H54 (cell line): ENCODE measurements at places on chromosomes 3 and 15.

DNA sequence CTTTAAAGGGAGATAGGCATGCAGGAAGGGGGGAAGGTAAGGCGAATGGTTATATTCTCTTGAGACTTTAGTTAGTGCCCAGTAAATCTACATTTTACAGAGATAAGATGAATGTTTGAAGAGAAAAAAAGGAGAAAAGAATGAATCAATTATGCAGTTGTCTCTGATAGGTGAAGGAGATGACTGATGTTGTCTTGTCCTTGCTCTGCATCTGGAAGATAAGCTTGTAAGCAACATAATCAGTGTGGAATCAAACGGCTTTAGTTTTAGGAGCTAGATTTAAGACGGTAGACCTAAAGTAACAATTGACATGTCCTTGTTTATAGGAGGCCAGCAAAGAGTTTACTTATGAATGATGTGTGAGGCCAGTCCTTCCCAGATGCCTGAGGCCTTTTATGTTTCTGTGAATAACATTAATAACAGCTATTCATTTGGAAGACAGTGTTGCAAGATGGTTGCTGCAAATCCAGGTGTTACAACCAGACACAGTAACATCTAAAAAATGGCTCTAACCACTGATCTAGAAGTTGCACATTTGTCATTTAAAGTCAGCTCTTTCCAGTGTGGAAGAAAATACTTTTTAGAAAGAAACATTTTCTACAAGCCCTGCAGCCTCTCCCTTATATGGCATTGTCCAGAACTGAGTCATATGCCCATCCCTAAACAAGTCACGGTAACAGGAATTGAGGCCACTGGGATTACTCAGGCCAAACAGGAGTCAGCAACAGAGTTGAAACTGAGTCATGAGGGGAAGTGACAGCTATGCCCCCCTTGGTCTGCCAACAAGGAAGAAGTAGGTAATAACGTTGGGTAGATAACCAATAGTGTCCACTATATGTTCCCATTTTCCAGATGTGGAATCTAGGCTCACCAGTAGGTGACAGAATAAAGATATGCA lies 77.5 kb upstream of the FBN1 start:
- peak; percentile 25 for DNase-seq

- no peak for DNase-seq
Observed at GRCh38 chr15:70318594-70319465, 221.1 kb upstream of the TLE3 start.

GRCh38 chr3:129954514-129954913 lies 20.0 kb upstream of the TRH start:
- DNase-seq = no peak

DNA sequence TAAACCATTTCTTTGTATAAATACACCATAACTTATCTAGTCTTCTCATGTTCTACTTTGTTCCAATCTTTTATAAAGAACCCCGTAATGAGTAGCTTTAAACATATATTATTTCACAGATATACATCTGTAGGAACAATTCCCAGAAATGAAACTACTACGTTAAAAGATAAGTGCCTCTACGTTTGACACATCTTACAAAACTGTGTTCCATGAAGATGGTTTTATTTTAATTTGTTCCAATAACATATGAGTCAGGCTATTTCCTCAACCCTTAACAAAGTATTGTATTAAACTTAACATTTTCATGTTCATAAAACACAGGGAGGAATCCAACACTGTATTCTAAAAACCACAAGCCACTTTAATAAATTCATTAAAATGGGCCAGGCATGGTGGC lies 52.9 kb downstream of the TRPM7 start:
- no peak for DNase-seq

- no peak for DNase-seq
Observed at GRCh38 chr3:171399842-171400241, 60.4 kb downstream of the TNIK start.

- DNase-seq = no peak
Observed at GRCh38 chr15:66959875-66960274, 105.5 kb upstream of the SMAD3 start.

DNA sequence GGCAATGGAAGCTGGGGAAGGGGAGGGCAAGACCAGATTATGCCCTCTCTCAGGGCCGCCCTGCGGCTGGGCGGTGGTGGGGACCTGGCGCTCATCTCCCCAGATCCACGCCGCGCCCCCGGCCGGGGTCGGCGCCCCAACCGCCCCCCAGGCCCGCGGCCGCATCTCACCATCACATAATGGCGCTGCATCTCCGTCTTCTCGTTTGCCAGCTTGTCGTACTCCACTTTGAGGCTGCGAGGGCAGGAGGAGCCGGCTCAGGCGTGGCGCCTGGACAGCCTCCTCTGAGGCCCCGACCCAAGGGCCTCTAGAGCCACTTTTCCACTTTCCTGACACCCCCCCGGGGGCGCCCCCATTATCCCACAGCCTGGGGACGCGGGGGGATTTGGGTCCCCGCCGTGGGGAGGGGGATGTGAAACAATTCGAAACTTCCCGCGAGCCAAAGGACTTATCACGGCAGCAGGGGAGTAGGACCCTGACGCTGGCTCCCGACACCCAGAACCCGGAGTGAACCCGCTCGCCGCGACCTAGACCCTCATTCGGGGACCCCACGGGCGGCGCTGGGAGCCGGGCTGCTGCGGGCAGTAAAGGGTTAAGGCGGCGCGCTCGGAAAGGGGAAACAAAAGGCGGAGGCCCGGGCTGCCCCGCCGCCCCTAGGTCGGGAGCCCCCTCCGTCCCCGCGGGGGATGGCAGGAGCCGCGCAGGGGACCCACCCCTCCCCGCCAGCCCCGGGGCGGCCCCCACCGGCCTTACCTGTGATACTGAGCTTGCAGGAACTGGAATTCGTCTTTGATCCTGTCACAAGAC lies 2.1 kb downstream of the TLE3 start:
- no peak for DNase-seq

DNA sequence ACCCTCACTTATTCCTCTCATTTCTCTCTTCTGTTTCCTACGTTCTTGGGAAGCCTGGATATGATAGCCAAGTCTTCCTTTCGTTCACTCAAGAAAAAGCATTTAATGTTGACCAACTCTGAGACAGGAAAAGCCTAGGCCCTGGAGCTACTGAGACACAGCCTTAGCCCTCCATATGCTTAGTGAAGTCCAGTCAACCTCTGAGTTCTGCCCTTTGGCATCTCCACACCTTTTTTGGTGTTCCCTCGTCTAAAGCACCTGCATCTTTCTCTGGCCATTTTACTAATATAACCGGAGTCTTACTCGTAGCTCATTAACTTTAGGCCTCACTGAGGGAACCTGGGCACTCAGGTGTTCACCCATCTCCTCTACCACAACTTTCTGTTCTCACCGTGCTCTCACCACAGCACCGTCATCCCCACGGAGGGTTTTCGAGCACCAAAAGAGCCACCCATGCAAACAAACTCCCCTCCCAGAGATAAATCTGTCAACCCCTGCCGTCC lies 632 bp downstream of the MTHFS start:
- no peak for DNase-seq

GRCh38 chr3:115852278-115852677 lies 229.0 kb downstream of the GAP43 start:
- DNase-seq = no peak

DNA sequence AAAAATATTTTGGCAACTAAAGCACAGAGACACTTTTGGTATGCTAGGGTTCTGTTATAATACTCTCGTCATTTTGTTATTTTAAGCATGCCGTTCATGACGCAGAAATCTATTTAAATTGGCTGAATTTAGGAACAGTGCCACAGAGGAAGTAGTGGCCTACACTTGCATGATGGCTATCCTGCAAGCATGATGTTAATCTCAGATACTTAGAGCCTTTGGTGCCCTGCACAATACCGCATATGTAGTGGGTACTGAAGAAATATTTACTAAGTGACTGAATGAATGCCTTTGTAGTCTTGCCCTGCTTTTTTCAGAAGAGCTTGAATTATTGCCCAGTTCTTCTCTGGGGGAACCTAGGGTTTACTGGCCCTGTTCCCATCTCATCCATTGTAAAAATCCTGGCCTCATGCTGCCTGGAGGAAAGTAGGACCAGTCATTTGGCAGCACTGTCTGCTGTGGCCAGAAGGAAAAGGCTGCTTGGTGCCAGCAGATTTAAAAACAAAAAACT lies 79.0 kb downstream of the SERPINI1 start:
- DNase-seq = peak; percentile 5

DNA sequence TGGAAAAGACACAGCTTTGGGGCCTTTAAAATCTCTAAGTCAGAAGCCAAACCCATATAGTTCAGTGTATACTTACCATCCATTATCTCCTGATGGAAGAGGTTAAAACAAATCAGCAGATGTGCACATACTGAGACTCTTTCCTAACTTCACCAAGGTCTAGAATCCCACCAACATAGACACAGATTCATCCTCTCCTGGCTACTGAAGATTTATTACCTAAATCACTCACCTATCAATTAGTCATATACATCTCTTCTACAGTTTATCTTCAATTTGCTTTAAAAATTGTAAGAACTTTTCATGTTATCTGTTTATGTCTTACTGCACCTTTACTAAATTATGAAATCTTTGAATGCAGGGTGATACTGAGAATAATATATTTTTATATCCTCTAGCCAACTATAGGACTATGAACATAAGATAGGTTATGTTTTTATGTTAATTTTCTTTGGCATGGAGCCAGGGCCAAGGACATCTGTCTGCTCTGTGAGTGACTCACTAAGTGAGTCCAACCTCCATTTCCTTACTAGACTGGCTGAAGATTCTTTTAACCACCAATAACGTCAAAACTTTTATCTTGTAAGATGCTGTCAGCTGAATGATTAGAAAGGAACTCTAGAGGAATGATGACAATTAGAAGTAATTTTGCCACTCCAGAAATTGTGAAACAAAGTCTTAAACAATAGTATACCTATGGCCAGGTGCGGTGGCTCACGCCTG lies 397.6 kb downstream of the FOXP1 start:
- no peak for DNase-seq

GRCh38 chr3:60746695-60747416 lies 504.4 kb downstream of the FHIT start:
- no peak for DNase-seq

DNA sequence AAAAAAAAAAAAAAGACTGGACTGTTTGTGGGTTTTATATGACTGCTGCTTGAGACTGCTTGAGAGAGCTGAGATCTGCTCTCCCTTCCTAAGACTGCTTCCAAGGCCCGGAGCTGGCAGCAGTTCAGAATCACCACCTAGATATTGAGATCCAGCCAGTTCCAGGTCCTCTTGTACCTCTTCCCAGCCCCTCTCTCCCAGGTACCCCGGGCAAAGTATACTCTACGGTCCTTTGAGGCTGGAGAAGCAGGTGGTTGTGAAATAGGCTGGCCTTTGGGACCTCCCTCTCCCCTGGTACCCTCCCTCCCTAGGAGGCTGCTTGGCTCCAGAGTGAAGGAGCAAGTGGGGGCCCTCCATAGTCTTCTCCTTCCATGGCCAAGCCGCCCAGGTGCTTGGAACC lies 12.6 kb upstream of the BAHD1 start:
- DNase-seq = no peak

DNA sequence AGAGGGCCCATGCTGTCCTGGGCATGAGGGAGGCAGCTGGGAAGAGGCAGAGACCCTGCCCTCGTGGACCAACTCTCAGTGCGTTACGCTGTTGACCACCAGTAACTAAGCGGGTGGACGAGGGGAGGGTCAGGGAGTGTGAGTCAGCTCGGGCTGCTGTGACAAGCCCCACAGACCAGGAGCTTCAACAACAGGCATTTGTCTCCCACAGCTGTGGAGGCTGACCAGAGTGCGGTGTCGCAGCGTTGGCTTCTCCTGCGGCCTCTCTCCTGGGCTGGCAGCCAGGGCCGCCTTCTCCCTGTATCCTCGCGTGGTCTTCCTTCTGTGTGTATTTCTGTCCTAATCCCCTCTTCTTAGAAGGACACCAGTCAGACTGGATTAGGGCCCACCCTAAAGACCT lies 13.0 kb downstream of the EFCC1 start:
- no peak for DNase-seq

DNA sequence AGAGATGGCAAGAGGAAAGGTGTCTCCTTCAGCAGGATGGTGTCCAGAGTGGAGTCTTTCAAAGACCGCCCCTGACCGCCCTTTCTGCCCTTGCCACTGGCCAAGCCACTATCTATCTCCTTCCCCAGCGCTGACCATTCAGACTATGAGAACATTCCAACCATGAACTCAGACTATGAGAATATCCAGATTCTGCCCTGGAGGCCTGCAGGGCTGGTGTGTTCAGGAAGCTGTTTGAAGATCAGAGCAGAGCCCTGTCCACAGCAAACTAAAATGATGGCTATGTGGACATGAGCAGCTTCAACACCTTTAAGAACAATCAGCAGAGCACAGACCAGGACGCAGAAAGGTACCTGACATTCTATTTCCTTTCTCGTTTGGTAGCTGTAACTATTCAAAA lies 57.3 kb upstream of the WNT7A start:
- DNase-seq = no peak

- DNase-seq = no peak
Observed at GRCh38 chr15:26893351-26894065, 26.6 kb downstream of the GABRA5 start.

DNA sequence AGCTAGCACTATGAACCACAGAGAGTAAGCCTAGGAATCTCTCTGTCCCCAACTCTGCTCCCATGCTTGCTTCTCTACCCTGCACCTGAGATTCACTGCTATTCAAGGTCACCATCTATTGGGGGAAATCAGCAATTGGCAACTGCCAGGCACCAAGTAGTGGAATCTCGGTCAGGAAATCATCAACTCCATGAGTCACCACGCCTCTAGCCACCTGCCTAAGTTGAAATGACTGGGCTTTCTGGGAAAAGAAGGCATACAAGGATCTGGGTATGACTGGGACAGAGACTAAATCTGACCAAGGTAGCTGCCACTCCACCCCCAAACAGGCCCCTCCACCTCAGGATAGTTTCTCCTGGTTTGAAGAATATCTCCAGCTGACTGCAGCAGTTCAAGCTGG lies 464.1 kb upstream of the CBLB start:
- DNase-seq = no peak

- DNase-seq = no peak
Observed at GRCh38 chr15:68792901-68793766, 27.6 kb downstream of the ANP32A start.

DNA sequence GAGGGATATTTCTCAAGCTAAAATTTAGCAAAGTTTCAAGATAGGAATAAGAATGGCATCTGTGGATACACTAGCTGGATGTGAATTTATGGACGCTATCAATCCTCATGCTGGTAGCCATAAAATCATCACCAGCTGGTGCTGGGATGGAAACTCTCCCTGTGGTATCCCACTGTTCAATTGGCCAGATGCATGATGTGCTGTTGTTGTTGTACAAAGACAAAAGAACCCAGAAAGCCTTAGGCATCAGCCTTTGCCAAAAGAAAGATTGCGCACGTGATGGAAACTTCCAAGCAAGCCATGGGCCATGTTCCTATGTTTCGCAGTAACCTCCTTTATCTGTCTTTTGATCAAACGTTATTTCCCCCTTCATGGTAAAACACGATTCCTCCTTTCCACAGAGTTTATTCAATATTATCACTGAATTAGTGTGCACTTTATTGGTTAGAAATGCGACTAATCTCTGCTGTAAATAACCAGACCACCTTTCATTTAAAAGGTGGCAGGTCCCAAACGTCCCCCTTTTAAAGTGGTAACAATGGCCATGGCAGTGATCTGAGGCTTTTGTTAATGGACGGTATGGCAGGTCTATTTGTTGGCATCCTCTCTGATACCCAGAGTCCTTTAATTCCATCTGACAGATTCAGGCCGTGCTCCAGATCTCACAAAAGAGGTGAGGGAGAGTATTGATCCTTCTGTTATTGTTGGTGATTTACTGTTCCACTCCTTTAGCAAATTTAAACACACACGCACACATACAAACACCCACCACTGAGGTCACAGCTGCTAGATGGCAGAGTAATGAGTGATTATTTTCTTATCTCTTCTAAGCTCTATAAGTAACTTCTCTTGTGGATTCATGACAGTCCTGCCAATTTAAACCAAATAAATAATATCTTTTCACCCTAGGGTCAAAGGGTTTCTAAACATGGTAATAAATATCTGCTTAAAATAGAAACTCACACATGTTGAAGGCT lies 291.2 kb upstream of the KCNMB2 start:
- DNase-seq = no peak
